ENCODE measurements at places on chromosomes 12 and 14.

GRCh38 chr14:92718664-92719063, 29.8 kb downstream of the LGMN start:
- DNase-seq: no peak

DNA sequence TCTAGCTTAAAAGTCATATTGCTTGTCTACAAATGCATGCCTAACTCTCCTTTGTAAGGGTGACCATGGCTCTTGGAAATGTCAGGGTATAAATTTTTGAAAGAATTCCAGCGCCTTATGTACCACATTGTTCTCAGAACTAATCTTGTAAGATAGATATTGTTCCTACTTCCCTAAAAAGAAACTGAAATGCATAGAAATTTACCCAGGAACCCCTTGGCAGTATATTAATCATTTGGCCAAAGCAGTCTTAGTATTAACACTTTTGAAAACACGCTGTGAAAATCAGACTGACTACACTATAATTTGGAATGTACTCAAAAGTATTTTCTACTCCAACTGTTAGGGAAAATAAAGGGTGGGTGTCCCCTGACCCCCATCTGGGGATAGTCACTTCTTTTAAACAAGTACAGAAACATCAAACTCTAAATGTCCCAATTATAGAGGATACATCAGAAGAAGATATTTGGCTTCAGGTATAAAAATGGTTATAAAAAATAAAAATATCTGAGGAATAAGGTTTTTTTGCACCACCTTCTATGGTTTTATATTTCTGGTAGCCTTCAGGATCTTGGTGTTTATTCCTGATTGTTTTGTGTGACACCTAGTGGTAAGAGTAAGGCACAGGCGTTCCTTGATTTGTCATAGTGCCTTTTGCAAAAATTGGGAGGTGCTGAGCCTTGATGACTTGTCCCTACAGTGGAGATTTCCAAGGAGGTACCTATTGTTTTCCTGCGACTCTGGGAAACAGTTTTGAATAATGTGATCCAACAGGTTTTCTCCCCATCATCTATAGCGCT, 2.2 kb upstream of the NFKBIA start:
- DNase-seq: no peak

DNA sequence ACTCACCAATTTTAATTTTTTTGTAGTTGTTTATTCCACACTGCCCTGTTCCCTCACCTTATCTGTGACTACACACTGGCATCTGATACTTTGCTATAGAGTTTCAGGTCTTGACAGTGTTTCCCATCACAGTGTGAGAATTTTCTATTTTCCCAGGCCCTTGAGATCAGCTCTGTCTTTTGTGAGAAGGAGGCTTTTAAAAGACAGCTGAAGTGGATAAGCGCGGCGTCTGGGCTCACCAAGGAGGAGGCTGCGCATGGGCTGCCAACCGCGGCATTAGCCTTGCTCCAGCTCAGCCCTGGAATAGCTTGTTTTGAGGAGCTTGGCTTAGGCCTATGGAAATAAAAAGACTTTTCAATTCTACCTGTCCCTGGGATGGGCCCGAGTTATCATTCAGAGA, 181.3 kb downstream of the RMST start:
- no peak for DNase-seq

GRCh38 chr12:46959502-46959901, 119.9 kb upstream of the PCED1B start:
- DNase-seq: peak; percentile 74

- DNase-seq: no peak
Observed at GRCh38 chr12:14279845-14280244, 85.6 kb upstream of the ATF7IP start.

DNA sequence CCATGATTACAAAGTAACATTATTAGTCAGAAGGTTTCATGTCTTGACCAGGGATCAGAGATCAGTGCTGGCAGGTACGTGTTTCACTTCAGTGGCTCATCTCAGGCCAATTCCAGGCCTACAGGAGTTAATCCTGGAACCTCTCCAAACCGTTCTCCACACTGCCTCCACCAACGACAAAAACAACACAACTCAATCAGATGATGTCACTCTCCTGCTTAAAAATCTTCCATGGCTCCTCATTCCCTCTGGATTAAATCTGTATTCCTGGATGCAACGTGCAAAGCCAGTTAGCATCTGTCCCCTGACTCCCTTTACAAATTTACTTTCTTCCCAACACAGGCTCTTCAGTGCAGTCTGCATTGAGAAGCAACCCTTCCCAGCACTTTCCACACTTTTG, 34.3 kb upstream of the TXNRD1 start:
- DNase-seq: no peak

- DNase-seq: no peak
Observed at GRCh38 chr12:1876086-1876485, 42.4 kb downstream of the CACNA2D4 start.

All from BJ (cell line).